ENCODE measurements at places on chromosomes 16 and 17.

DNA sequence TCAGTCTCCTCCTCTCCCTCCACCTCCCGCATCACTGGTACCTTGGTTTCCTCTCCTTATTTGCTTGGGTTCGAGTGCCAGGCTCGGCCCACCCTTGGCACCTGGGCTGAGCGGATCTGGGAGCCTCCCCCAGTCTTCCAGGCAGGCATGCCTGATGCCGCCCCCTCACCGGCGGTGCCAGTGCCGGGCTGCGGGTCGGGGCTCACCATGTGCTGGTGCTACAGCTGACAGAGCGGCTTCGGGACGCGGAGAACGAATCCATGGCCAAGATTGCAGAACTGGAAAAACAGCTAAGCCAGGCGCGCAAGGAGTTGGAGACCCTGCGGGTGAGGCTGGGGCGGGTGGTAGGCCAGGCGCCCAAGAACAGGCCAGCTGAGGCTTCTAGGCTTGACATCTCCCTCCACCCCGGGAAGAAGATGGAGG lies 19.2 kb downstream of the FMNL1 start:
- DNase-seq, result no peak

GRCh38 chr17:7634384-7634783 lies 4.4 kb downstream of the SHBG start:
- DNase-seq, result no peak

DNA sequence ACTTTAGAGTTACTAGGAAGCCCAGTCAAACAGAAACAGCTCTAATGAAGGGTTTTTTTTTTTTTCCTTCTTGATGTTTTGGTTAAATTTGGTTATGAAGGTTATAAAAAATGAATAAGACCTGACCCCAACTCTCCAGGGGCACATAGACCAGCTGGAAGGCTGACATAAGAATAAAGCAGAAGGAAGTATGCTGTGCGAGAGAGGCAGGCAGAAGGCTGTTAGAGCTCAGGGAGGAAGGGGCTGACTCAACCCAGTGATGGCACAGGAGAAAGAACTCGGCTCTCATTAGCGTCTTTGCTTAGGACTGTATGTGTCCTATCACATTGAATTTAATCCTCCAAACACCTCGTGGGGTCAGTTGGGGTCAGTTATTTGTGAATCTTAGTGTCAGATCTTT lies 474.6 kb downstream of the PMP22 start:
- DNase-seq, result no peak

DNA sequence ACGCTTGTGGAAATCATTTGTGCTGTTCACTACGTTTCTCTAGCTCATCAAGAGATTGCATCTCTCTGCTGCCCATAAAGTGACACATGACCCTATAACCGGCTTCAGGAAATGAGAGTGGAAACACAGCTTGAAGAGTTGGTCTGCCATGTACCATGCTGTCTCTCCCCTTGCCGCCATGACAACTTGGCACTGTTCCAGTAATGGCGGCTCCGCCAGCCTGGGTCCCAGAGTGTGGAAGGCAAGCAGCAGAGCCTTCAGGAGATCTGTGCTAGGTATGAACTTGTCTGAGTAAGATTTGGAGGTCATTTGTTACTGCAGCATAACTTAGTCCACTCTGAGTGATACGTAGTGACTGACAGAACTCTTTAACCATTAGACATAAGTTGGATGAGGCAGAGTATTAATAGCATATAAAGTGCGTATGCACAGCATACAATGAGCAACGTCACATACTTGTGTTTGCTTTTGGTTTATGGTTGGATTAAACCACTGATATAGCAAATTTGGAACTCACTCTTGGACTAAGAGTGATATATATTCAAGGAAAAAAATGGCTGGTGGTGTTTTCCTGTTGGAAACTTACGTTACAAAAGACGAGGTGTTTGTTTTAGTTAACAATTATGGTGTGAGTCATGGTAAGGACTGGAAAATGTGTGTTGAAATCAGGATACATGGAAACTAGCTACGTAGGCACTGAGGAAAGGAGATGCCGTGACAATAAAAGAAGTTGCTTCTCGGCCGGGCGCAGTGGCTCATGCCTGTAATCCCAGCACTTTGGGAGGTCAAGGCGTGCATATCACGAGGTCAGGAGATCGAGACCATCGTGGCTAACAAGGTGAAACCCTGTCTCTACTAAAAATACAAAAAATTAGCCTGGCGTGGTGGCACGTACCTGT lies 24.4 kb upstream of the PMP22 start:
- no peak for DNase-seq

- DNase-seq, result no peak
Observed at GRCh38 chr17:82006468-82007227, 16.0 kb downstream of the CENPX start.

DNA sequence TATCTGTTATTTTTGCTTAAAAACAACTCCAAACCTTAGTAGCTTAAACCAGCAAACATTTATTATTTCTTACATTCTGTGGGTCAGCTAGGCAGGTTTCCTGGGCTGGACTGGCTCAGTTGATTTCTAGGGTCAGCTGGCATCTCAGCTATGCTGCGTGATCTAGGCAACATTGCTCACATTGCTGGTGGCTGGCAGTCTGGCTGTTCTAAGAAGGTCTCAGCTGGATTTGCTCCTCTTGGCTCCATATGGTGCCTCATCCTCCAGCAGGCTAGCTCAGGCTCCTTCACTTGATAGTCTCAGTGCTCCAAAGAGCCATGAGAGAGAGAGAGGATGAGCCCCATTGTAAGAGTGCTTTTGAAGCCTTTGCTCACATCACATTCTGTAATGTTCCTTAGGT lies 470.6 kb upstream of the CDH5 start:
- DNase-seq, result no peak

GRCh38 chr17:57447357-57447989 lies 191.2 kb downstream of the MSI2 start:
- DNase-seq, result no peak

- no peak for DNase-seq
Observed at GRCh38 chr16:65271996-65272395, 150.1 kb upstream of the CDH11 start.

DNA sequence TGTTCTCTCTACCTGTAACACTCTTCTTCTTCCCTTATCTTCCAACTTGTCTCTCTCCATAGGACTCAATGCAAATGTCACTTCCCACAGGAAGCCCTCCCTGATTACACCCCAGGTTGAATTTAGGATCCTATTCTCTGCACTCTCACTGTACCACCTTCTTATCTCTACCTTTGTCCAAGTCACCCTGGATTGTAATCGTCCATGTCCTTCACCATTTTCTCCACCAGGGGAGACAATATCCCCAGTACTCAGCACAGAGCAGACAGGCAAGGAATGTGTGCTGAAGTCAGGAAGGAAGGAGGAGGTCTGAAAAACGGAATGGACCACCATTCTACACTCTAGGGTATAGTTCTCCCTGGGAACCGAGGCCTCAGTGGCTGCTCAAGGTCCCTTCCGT lies 14.2 kb downstream of the C16orf82 start:
- no peak for DNase-seq

- DNase-seq, result no peak
Observed at GRCh38 chr16:55678161-55678821, 22.5 kb downstream of the SLC6A2 start.

- no peak for DNase-seq
Observed at GRCh38 chr17:68029512-68030215, 5.9 kb upstream of the KPNA2 start.

DNA sequence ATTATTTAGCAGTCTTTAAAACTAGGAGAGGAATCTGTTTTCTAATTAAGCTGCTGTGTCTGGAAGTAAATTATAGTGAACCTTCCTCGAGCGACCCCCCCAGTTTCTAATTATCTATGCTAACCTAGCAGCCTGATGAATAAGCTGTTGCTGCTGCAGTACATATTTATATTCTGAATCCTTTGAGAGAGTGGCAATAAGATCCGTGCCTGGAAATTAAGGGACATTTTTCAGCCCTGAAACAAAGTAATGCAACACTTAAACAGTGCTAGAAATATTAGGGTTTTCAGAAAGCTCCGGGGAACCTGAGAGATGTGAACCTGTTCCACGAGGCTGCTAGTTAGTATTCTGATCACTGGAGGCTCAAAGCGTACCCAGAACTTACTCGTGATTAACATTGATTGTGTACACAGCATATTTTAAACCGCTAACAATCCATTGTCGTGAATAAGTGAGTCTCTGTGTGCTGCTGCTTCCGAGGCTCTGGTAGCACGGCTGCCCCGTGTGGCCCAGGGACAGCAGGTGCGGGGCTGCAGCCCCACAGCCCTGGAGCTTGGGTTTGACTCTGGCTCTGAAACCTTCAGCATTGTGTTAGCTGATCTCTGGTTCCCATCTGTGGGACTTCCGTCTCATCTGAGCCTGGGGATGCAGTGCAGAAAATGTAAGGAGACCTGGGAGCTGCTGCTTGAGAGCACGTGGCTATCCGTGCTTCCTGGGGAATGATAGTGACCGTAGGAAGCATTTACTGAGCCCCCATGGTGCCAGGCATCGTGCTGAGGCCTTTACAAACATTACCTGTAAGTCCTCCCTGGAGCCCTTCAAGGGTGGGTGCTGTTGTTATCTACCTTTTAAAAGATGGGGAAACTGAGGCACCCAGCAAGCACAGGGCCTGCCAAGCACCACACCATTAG lies 190.9 kb upstream of the CHMP6 start:
- no peak for DNase-seq

DNA sequence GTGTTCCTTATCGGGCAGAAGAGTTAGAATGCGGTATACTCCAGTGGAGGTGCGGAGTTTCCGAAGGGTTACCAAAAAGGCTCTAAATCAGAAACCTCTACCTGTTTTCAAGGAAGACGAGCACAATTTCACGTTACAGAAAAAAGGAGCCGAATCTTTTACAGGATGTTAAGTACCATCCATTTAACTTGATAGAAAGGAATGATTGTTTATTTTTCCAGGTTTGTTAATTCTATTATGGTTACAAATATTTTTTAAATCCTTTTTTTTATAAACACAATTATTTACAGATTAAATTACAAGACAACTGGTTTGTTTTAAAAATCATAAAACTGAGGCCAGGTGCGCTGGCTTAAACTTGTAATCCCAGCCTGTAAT lies 18.2 kb downstream of the ZNF213 start:
- DNase-seq, result no peak

- DNase-seq, result no peak
Observed at GRCh38 chr16:15572329-15573001, 70.5 kb downstream of the MARF1 start.

- DNase-seq, result no peak
Observed at GRCh38 chr16:75351183-75351582, 82.1 kb downstream of the CFDP1 start.

- DNase-seq, result no peak
Observed at GRCh38 chr16:4339455-4339854, 11.7 kb downstream of the PAM16 start.

DNA sequence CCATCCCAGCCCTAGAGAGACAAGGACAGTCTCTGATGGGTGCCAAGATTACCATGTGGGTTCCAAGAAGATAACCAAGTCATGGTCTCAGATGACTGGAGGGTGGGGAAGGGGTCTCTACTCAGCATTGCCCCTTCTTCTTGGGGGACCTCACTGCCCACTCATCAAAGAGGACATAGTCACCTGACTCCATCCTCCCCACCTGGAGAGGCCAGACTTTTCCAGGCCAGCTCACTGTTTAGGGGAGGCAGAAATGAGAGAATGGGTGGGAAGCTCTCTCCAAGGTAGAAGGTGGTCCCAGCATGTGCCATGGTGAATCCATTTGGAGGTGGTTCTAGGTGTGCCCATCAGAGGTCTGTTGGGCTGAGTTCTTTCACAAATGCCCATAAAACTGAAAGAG lies 20.7 kb upstream of the IL21R start:
- DNase-seq, result no peak

DNA sequence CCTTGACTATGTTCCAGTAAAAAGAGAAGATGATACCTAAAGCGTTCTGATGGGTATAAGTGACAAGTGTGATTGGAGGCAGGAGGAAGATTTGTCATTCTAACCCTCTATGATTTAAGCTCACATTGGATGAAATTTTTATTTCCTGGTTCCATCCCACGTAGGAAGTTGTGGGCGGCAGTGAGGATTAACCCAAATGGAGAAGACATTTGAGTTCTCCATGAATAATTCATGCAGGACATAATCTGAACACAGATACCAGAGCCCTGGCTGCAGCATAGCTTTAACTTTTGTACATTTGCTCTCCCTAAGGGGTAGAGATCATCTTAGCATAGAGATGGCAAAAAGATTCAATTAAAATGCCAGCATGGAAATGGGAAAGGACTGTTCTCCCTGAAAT lies 146.3 kb downstream of the SLC39A11 start:
- no peak for DNase-seq

All from T-helper 1 cell (primary cell).